ENCODE measurements at places on chromosomes 6 and 20.

- DNase-seq, result no peak
Measured at GRCh38 chr6:156061465-156061864, 605.8 kb upstream of the NOX3 start.

DNA sequence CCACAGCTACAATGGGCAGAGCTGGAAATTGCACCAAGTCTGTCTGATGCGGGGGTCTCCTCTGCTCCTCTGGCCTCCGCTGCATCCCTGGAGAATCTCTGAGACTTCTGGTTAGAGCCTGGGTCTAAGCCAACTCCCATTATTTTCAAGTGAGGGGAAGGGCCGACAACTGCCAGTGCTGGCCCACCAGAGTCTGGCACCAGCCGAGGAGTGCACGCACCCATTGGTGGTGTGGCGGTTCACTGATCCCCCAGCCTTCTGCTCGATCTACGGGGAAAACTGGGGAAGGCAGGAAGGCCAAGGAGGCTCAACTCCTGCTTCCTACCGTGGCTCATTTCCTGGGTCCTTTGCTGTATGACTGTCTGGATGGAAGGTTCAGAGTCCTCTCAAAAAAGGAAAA is 6.2 kb downstream of the NQO2 start:
- DNase-seq, result no peak

- no peak for DNase-seq
Measured at GRCh38 chr6:40634429-40634828, 47.3 kb upstream of the LRFN2 start.

DNA sequence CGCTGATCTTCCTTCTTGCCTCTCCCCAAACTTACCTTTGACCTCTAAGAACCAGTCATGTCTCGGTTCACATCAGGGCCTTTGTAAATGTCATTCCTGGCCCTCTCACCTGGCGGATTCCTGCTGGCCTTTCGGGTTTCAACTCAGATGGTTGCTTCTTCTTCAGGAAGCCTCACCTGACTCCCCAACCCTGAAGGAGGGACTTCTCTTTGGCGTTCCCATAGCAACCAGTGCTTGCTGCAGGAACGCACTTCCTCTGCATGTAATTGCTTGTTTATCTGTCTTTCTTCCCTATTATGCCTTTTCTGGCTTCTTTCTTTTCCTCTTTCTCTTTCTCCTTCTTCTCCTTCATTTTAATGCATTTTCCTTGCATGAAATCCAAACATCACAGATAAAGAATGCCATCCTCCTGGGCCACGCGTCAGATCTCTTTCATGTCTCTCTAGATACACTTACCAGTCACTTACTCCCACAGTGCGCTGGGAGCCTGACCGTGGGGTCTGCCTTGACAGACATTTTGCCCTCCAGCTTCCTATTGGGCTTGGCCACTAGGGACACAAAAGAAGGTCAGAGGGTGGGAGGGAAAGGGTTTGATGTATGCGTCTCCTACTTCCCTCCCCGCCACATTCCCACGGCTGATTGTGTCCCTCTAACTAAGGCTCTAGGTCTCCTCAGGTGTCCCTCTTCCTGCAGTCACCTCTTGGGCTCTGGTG is 295.7 kb upstream of the TSHZ2 start:
- DNase-seq, result no peak

DNA sequence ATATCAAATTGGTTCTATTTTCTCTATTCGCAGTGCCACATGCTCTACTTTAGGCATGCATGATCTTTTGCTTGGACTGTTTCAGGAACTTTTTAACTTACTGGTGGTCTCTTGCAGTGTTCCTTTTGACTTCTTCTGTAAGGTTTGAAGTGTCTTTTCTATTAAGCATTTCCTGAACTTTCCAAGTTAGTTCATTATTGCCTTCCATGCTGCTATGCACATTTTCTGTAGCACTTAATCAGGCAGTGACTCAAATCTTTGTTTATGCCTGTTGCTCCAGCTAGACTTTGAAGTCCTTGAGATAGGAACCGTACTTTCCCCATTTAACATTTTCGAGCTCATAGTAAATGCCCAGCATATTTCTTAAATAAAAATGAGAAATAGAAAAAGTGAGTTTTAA is 52.2 kb downstream of the FAM83B start:
- no peak for DNase-seq
